ENCODE measurements at places on chromosomes 12 and 14. TPM values are rescaled to one million over a fixed set of nuclear protein-coding genes. Genes with fewer than 3 reads are reported as not detected.

GRCh38 chr14:68497011-68497410, 295.9 kb downstream of the ZFP36L1 start:
- no peak for DNase-seq

DNA sequence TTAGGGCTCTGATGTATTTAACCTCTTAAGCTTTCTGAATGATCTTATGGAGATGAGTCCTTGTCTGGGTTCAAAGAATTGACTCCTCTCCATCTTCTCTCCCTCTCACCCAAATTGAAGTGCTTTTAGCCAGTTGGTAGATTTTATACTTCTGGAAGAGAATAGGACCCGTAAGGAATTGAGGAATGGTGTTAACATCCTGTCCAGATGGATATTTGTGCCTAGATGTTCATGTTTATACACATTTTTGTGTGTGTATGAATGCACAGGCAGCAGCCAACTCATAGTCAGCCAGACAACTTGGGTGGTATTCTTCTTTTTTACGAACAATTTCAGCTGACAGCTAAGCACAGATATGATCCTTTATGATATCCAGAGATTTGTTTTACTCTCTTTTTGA, 449.6 kb upstream of the RGS6 start:
- DNase-seq = no peak

Gene PIANP
- not detected for total RNA-seq

GRCh38 chr12:6563448-6564050, 4.5 kb downstream of the NOP2 start:
- DNase-seq = peak; percentile 74

Gene CMTM5
- total RNA-seq = not detected

DNA sequence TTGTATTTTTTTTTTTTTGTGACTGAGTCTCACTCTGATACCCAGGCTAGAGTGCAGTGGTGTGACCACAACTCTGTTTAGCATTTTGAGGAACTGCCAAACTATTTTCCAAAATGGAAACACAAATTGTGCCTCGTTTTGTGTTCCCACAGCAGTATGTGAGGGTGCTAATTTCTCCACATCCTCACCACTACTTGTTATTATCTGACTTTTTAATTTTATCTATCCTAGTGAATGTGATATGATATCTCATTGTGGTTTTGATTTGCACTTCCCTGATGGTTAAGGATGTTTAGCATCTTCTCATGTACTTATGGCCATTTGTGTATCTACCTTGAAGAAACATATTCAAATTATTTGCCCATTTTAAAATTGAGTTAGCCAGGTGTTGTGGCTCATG, 62.4 kb downstream of the SRGAP1 start:
- DNase-seq = no peak

GRCh38 chr12:66661357-66661756, 17.5 kb downstream of the GRIP1 start:
- DNase-seq = no peak
